HAP-1 (cell line): ENCODE measurements at places on chromosomes 11 and 22.

- DNase-seq = no peak
Observed at GRCh38 chr22:49229483-49230193, 598.0 kb downstream of the BRD1 start.

- DNase-seq = no peak
Observed at GRCh38 chr11:32935462-32936029, 42.9 kb downstream of the QSER1 start.

DNA sequence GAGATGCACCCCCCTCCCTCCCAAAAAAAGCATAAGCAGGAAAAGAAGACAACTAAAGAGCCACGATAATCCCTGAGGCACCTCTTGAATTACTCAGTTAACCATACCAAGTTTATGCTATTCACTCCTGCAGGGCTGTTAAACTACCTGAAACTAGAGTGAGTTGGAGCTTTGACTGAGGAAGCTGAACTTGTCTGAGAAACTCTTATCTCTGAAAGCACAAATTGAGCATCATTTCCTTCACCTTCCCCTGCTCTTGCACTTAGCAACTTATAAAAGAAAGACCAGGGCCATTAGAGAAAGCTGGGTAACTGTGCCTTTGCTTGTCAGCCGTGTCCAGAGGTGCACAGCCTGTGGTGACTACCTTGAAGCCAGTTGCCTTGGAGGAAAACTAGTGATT lies 745.6 kb downstream of the NELL1 start:
- DNase-seq = no peak

- DNase-seq = no peak
Observed at GRCh38 chr11:110200836-110201235, 95.6 kb downstream of the RDX start.

GRCh38 chr11:57214098-57214417 lies 23.0 kb downstream of the APLNR start:
- DNase-seq = no peak

GRCh38 chr11:120141113-120141767 lies 3.3 kb upstream of the TRIM29 start:
- DNase-seq = no peak

DNA sequence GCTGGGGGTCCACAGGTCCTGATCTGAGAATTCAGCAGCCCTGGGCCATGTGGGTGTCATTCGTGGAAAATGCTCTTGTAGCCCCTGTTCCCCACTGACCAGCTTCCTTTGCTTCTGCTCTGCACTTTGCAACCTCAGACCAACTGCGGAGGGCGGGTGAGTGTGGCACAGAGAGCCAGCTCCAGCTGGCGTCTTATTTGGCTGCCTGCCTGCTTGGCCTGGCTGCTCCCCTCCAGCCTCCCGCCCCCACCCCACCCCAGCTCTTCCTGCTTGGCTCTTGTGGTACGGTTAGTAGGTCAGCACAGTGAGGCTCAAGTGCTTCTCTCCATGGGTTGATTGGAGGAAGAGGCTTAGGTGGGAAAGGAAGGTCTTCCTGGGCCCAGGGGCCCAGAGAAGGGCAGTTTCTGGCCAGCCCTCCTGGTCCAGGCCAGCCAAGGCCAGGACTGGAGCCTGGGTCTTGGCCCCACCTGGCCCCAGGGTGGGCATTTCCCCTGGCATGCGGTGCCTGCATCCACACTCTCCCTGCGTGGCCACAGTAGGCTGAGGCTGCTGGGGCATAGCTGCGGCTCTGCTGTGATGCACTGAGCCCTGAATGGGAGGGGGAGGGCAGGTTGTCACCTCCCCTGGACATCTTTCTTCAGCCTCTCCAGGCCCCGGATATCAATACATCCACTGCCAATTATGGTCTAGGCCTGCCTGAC lies 26.5 kb downstream of the MYO7A start:
- DNase-seq = no peak

- DNase-seq = no peak
Observed at GRCh38 chr22:42026705-42027104, 28.1 kb downstream of the WBP2NL start.

DNA sequence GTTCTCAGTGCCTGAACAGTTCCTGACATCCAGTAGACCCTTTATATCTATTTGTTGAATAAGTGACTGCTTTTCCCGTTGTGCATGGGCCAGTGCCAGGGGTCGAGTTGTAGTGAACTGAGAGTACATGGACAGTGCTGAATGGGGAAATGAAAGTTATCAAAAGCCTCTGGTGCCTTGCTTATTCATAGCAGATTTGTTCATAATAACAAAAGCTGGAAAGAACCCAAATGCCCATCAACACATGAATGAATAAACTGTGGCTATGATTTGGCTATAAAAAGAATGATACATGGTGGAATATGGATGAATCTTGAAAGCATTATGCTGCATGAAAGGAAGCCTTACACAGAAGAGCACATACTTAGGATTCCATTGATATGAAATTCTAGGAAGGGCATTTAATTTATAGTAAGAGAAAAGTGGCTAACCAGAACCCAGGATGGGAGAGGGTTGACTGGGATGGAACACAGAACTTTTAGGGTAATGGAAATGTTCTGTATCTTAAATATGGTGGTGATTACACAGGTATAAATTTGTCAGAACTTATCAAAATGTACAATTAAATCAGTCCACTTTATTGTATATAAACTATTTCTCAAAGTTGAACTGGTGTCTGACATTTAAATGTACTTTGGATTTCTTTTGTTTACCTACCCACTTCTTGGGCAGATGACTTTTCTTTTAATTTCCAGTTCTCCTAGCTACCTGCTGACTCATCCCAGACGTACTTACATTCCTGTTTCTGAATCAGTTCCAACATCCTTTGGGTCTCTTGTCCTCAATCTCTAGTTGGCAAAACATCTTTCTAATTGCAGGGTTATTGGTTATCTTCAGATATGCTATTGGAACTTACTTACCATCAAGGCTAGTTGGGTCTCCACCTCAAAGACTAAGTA lies 42.8 kb downstream of the PACS1 start:
- peak; percentile 85 for DNase-seq

- no peak for DNase-seq
Observed at GRCh38 chr11:70729949-70730348, 331.6 kb downstream of the CTTN start.

- no peak for DNase-seq
Observed at GRCh38 chr11:63998558-63999348, 12.5 kb downstream of the OTUB1 start.

DNA sequence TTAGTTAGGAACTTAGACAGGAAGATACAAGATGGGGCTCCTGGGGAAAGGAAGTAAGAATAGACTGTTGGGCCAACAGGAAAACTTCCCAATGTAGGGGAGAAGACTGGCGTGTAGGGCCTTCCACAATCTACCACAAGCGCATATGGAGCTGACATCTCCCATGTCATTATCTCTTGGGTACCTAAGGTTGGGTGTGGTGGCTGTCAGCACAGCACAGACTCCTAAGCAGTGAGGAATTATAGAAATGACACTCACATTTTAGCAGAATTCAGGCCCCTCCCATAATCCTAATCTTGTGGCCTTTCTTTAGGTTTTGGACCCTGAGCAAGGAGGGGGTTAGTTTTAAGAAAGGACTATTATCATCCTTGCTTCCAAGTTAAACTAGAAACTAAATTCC lies 11.6 kb downstream of the TRIM21 start:
- DNase-seq = no peak

GRCh38 chr22:48300877-48301276 lies 1526.8 kb downstream of the BRD1 start:
- DNase-seq = no peak
